ENCODE measurements at places on chromosomes 16 and 17.

DNA sequence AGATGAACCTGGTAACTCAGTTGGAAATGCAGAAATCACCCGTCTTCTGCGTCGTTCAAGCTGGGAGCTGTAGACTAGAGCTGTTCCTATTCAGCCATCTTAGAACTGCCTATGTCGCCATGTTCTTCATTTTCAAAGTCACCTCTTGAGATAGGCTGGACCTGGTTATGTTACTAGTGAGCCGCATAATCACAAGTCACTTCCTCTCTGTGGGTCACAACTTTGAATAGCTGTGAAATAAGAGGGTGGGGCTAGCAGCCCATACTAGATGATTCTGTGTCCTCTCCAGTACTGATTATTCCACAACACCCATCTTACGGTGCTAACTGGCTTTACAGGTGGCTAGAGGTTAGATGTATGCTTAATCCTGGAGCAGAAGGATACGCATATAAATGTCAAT lies 74.2 kb downstream of the VPS53 start:
- DNase-seq, result no peak

GRCh38 chr16:2385190-2385836 lies 43.9 kb upstream of the CCNF start:
- no peak for DNase-seq

DNA sequence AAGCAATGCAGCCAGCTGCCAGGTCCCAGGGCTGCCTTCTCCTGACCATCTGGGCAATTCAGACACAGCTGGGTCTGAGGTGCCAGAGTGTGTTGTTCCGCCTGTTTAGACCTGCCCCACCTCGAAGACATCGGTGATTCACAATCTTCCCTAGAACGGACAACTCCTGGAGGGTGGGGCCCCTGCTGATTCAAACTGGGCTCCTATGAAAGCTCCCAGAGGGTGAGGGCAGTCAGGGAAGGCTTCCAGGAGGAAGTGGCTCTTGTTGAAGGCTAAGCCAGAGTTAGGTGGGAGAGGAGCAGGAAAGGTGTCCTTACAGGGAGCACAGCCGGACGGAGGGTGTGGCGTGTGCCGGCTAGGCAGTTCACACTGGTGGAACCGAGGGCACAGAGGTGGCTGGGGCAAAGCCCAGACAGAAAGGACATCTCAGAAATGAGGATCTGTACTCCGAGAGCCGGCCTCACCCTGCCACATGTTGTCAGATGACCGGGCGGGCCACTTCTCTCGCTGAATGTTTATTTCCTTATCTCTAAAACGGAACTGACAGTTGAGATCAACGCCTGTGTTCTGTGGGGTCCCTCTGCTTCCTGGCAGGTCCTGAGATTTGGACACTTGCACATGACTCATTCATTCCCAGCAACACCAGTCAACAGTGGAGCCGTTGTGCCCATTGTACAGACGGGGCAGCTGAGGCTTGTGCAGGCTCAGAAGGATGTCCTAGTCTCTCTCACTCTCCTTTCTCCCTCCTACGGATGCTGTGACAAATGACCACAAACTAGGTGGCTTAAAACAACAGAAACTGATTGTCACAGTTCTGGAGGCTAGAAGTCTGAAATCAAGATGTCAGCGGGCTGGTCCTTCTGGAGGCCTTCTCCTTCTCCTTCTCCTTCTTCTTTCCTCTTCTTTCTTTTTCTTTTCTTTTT lies 26.9 kb upstream of the LITAF start:
- DNase-seq, result no peak

DNA sequence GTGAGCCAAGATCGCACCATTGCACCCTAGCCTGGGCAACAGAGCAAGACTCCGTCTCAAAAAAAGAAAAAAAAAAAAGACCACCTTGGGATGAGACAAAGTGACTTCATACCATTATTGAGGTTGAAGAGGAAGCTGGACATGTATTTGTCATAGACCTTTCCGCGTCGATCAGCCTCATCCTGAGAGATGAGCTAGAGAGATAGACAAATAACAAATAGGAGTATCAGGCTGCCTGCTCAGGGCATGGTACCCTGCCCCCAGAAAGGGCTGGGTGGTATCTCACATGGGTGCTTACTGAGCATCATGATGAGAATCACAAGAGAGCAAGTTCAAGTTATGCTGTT lies 22.1 kb downstream of the CNTNAP1 start:
- DNase-seq, result no peak

GRCh38 chr16:77322757-77323156 lies 112.1 kb downstream of the ADAMTS18 start:
- DNase-seq, result no peak

DNA sequence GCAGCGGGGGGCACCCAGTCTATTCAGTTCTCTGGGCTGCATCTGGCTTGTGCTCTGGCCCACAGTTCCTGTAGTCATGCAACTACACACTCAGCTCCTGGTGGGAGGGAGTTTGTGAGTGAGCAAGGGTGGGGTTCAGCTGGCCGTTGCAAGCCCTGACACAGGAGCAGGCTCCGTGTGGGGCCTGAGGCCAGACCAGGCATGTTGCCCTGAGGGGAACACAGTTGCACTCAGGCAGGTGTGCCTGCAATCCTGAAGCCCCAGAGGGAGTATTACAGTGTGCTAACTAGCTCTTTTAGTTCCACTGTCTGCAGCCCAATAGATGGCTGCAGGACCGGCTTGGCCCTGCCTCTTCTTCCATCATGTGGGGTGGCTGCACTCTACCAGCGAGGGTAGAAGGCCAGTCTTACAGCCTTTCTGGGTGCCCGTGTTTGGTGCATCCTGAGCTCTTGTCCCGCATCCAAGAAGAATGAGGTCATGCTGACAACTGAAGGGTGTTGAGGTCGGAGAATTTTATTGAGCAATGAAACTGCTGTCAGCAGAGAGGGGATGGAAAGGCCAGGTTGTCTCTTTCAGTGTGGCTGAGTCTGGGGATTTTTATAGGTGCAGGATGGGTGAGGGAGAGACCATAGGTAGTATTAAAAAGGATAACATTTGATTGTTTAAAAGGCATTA lies 49.9 kb upstream of the ELAC2 start:
- DNase-seq, result no peak

DNA sequence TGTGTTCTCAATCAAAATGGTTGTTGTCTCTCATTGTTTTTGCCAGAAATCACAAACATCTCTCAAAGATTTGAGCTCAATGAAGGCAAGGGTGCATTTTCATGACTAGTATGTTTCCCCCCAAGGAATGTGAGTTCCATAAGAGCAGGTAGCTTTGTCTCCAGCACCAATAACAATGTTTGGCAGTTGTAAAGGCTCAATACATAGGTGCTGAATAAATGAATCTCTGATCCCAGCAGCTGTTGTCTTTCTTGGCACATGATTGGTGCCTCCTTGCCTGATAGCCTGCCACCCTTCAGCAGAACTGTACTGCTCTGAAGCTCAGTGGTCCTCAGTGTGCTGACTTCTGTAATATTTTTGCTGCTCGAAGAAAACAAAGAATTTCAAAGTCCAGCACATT lies 103.1 kb upstream of the CDH11 start:
- no peak for DNase-seq

DNA sequence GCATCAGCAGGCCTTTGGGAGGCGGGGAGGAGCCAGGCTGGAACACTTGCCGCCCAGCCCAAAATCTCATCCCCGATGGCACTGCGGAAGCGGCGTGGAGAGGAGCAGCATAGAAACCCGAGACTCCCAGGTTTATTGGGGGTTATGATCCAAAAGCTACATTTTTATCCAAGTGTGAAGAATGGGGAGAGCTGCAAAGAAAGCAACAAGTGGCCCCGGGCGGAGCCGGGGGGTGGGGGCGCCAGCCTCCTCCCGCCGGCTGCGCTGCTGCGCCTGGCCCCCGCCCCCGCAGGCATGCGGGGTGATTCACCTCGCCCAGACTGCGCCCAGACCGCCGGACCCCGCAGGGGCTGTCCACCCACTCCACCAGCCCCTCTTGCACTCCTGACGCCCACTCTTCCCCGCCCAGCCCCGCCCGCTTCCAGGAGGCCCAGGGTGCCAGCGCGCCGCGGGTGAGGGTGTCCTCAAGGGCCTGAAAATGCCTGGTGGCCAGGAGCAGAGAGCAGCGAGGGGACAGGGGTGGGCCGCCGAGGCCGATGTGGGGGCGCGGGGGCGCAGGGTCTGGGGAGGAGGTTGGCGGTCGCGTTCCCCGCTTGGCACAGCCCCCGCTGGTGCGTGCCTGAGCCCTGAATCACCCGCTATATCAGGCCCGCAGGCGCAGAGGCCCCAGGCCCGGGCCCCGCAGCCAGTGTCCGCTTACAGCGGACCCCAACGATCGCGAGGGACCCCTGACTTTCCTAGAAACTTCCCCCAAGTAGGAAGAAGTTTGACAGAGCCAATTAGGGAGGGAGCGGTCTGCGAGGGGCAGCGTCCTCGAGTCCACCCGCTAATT lies 1.3 kb downstream of the CAVIN1 start:
- no peak for DNase-seq

- no peak for DNase-seq
Measured at GRCh38 chr17:57471868-57472368, 215.6 kb downstream of the MSI2 start.

- no peak for DNase-seq
Measured at GRCh38 chr16:87818533-87819161, 50.7 kb downstream of the SLC7A5 start.

DNA sequence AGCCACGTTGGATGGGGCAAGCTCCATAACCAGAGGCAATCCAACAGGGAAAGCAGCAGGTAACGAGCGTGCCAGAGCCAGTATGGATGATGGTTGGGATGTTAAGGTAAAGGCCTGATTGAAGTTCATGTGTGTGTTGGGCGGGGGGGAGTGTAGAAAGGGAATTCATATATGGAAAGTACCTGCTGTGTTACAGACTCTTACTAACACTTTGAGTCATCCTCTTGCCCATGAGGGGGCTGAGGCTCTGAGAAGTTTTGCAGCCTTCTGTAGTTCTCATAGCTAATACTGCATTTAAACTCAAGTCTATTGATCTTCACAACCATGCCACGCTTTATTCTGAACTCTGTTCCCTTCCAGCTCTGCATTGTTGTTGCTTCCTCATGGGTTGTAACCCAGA lies 28.5 kb downstream of the SYCE1L start:
- DNase-seq, result no peak

DNA sequence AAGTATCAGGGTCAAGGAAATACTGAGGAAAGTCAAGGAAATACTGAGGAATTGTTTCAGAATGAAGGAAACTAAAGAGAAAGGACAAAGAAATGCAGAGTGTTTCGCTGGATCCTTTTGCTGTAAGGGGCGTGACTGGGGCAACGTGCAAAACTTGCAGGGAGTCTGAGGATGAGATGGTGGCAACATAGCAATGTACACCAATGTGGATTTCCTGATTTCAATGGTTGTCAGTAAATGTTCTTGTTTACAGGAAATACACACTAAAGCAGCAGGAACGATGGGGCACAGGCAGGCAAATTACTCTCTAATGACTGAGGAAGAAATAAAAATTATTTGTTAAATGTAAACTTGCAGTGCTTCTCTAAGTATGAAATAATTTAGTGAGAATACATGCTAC lies 34.4 kb downstream of the ZZEF1 start:
- DNase-seq, result no peak

DNA sequence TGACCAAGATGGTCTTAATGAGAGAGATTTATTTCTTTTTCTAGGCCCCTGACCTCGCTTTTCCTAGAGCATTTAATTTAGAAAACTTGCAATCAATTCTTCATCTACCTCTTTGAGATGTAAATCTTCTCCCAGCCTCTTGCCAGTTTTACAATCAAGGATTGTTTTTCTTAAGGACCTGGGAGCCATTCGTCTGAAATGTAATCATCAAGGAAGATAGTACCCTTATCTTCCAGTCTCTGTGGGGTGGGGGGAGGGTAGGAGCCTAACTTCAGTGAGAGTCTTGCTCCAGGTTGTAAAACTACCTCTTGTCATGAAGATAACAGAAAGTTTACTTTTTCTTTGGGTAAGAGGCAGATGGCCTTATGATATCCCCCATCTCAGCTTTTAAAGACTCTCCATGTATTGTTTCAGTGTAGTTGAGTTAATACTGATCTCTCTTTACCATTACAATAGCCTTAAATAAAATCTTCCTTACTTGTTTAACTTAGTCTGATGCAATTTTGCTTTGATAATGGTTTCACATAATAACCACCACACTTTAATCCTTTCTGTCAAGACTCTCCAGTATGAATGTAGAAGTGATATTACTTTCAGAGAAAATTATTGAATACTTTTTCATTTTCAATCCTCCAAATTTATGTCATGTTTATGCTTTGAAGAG lies 110.2 kb upstream of the CPHXL start:
- DNase-seq, result no peak

- DNase-seq, result no peak
Measured at GRCh38 chr16:17173281-17173680, 297.5 kb downstream of the XYLT1 start.

GRCh38 chr16:67249178-67250044 lies 632 bp downstream of the SLC9A5 start:
- DNase-seq, result no peak

- no peak for DNase-seq
Measured at GRCh38 chr17:16214190-16215001, 938 bp downstream of the NCOR1 start.

All from H1 (cell line).